ENCODE measurements at places on chromosomes 11 and 22. TPM values are rescaled to one million over a fixed set of nuclear protein-coding genes. Genes with fewer than 3 reads are reported as not detected.
A peak's percentile ranks its signal among the peaks of the same experiment; 100 is the strongest.

DNA sequence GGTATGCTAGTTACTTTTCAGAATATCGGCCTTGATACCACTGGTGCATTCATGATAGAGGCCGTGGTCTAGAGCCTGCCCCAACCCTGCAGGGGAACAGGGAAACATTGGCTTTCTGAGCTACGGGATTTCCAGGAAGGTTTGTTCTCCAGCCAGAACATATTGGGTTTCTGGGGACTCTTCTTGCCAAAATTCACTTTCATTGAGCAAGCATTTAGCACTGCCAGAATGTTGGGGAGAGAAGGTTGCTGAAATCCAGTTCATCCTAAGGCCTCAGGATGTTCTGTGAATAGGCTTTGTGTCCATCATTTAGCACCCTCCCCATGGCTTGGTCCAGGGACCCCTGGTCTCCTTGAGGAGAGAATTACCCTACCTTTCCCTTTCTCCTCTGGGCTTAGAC is 36.7 kb downstream of the DRG1 start:
- no peak for DNase-seq

- no peak for DNase-seq
Observed at GRCh38 chr22:27495325-27495724, 306.2 kb downstream of the MN1 start.

GRCh38 chr11:21415606-21416005 is 746.2 kb downstream of the NELL1 start:
- DNase-seq, result no peak

GRCh38 chr22:42881982-42882656 is 25.0 kb upstream of the ARFGAP3 start:
- DNase-seq, result peak; percentile 69

DNA sequence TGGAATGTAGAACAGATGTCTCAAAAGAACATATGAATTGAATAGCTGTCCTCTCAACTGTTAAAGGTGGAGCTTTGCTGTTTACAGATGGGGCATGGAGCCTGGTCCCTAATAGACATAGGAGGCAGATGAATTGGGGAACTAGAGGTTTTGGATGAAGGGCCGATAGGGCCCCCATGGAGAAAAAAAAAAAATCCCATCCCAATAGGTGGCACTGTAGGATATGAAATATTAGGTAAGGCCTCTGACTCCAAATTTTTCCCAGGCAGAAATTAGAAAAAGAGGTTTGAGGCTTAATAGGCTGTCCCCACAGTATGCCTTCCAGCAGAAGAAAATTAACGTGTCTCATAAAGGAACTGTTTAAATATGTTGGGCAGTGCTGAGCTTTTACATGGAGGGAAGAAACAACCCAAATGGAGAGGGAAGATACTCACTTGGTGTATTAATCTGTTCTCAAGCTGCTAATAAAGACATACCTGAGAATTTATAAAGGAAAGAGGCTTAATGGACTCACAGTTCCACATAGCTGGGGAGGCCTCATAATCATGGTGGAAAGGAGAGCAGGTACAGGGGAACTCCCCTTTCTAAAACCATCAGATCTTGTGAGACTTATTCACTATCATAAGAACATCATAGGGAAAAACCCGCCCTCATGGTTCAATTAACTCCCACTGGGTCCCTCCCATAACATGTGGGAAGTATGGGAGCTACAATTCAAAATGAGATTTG is 30.1 kb upstream of the TMEM45B start:
- DNase-seq, result peak; percentile 30

GRCh38 chr22:46946383-46946962 is 184.0 kb downstream of the TBC1D22A start:
- no peak for DNase-seq

The BACE1-AS gene
- total RNA-seq, result 4.0 TPM

The APOL5 gene
- total RNA-seq, result not detected

The LMO1 gene
- not detected for total RNA-seq

The C11orf97 gene
- not detected for total RNA-seq

The TRIM51 gene
- not detected for total RNA-seq
